ENCODE measurements at places on chromosomes 5 and 9. TPM values are rescaled to one million over a fixed set of nuclear protein-coding genes. Genes with fewer than 3 reads are reported as not detected.

GRCh38 chr5:136905571-136905970 lies 540.2 kb upstream of the TRPC7 start:
- no peak for DNase-seq

GRCh38 chr5:101955891-101956290 lies 340.2 kb downstream of the SLCO4C1 start:
- DNase-seq, result no peak

DNA sequence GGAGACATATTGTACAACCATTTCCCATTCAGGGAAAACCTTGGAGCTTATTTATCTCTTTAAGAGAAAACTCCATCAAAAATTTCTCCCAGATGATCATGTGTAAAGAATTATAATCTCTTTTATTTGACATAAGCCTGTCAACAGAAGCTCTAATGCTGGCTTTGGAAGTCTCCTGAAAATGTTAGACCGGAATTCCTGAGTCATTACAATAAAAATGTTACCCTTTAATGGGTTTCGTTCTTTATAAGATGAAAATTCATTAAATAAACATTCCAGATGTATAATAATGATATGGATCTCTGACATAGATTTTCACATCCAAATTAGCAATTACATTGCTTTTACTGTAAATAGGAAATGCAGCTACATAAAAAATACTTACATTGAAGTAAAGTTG lies 1036.4 kb downstream of the EFNA5 start:
- no peak for DNase-seq

- no peak for DNase-seq
Measured at GRCh38 chr9:113920872-113921271, 44.8 kb downstream of the ZNF618 start.

- DNase-seq, result no peak
Measured at GRCh38 chr9:98774746-98775145, 21.6 kb downstream of the ANKS6 start.

- no peak for DNase-seq
Measured at GRCh38 chr5:78001197-78001596, 225.1 kb upstream of the TBCA start.

- DNase-seq, result no peak
Measured at GRCh38 chr5:6703806-6704205, 9.4 kb upstream of the TENT4A start.

DNA sequence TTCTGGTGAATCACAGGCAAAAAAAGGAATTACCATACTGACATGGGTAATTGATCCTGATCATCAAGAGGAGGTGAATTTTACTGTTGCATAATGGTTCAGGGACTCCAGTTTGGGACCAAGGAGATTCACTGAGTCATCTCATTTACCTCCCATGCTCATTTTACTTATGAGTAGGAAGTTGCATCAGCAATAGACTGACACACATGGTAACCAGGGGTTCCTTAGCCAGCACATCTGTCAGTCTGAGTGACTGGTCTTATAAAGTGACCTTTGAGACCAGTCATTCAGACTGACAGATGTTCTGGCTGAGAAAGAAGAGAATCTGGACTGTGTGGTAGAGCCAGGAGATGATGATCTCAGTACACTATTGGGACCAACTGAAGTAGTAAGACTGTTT lies 384.6 kb upstream of the CD180 start:
- peak; percentile 49 for DNase-seq

GRCh38 chr9:21455320-21455719 lies 15.1 kb downstream of the IFNA1 start:
- no peak for DNase-seq

GRCh38 chr5:54693936-54694657 lies 176.5 kb downstream of the SNX18 start:
- no peak for DNase-seq

GRCh38 chr5:17808566-17808965 lies 174.3 kb downstream of the TAF11L14 start:
- no peak for DNase-seq

- DNase-seq, result no peak
Measured at GRCh38 chr5:137214446-137215189, 284.5 kb downstream of the SPOCK1 start.

DNA sequence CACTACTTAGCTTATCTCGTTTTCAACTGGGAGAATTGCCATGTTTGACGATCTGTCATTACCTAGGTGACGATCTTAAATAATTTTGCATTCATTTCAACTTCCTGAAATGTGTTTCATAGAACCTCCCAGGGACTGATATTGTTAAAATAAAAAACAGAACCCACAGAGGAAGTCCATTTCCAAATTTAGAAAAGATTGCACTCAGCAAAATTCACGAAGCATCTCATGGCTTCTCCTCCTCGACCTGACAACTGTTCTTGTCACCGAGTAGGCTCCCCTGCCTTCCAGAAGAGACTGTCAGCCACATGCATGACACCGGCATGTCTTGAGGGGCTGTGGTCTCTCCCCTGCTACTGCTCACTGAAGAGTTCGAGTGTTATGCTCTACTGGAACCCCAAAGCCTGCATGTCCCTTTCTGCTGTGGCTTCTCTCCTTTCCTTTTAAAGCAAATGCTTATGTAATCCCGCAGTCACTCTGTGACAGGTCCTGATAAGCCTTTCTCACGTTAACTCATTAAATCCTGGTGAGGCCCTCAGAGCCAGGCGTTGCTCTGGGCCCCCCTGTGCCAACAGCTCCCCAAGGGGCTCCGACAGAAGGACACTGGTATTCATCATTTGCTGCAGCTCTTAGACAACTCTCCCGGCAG lies 26.8 kb upstream of the ANKRD33B start:
- no peak for DNase-seq

DNA sequence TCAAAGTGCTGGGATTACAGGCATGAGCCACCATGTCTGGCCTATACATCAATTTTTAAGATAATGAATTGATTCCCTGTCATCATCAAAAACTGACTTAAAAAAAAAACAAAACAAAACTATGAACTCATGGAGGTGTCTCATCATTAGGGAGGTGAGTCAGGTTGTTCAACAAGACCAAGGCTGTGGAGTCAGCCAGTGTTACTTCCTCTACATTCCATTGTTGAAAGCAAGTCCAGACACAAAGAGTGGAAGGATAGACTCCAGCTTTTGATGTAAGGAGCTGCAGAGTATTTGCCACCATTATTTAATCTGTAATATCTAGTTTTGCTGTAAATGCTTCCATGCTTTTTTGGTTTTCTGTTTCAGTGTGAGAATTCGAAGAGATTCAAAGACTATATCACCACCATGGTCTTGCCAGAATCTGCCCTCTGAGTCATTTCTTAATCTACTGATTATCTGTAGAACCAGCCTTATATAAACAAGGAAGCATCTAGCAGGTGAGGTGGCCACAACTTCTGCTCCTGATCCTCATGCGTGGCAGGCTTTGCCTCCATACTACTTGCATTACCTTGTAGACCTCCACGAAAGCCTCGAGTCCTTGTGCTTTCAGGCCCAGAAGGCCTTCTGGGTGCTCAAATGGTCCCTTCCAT lies 156.1 kb downstream of the FGF1 start:
- DNase-seq, result no peak

GRCh38 chr9:23790351-23791260 lies 35.4 kb downstream of the ELAVL2 start:
- no peak for DNase-seq

PCDHGA6 gene
- 3.1 TPM for total RNA-seq

CFAP157 gene
- not detected for total RNA-seq

PCDHA10 gene
- total RNA-seq, result 0.33 TPM

ENTPD8 gene
- not detected for total RNA-seq

ZNF462 gene
- 26.2 TPM for total RNA-seq

RANBP17 gene
- 7.1 TPM for total RNA-seq

APBA1 gene
- total RNA-seq, result 1.1 TPM

PCDHGB2 gene
- 1.2 TPM for total RNA-seq

KIAA1191 gene
- total RNA-seq, result 92.4 TPM

Data from kidney epithelial cell (primary cell).